ENCODE measurements at places on chromosomes 3 and 15.

DNA sequence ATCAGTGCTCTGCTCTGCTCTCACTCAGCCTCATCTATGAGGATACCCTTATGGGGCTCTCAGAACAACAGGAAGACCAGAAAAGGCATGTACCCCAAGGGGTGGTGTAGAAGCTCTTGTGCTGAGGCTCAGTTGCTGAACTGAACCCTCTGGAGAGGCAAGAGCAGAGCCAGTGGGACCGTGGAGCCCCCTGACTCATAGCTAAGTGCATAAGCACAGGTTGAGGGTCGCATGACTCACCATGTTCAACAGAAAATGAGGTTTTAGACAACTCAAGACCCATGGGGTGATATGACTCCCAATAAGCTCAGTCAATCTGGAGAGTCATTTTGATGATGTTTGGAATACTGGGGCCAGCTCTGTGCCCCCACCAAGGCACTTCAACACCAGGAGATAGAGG lies 37.3 kb downstream of the CRYGS start:
- DNase-seq: no peak

DNA sequence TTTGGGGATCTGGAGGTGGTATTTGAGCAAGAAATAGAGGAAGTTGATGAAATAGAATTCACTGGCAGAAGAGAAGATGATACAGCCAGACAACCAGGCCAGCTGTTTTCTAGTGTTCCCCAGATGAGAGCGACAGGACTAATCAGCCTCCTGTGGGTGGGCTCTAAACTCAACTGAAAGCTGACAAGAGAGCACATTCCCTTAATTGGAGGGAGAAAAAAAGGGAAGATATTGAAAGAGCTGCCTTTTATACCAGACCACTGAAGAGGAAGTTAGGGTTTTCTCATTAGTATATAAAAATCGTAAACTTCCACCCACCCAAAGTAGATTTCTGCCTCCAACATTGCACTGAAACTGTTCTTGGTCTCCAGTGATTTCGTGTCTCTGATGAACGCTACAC lies 6.5 kb upstream of the TM4SF19 start:
- no peak for DNase-seq

DNA sequence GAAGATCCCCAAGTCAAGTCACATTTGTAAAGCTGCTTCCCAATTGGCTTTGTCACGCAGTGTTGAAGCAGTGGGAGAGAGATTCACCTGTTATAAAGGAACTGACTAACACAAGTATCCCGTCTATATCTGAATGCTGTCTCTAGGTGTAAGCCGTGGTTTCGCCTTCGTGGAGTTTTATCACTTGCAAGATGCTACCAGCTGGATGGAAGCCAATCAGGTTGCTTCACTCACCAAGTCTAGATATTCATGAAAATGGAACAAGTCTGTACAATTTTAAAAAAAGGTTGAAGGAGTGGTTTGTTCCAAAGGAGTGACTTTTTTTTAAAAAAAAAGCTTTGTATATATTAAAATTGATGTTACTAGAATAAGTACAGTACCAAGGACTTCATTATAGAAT lies 11.7 kb downstream of the RBM5 start:
- DNase-seq: no peak

- peak; percentile 82 for DNase-seq
Measured at GRCh38 chr3:158434412-158435038, 136.5 kb upstream of the MLF1 start.

DNA sequence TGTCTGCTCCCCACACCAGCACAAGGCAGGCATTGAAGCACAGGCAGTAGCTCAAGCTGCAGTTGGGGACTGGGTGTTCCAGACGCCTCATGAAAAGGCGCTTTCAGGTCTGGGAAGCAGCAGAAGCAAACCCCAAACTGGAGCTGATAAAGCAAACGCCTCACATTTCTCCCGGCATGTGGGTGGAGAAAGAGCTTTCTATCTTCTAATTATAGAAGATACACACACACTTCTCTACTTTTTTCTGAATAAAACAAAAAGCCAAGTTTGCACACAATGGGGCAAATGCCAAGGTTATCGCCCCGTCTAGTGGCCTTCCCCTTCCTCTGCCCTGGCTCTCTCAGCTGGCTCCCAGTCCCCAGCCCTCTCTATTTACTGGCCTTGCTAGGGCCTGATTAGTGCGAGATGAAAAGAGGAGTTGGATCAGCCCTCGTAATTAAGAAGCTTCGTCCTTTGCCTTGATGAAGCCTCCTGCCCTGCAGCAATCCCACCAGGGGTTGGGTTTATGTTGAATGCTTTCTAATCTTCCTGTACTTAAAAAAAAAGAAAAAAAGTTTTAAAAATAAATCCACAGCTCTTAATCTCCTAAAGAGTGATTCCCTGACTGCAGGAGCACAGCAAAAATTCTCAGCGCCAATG lies 120.2 kb downstream of the MEGF11 start:
- no peak for DNase-seq

DNA sequence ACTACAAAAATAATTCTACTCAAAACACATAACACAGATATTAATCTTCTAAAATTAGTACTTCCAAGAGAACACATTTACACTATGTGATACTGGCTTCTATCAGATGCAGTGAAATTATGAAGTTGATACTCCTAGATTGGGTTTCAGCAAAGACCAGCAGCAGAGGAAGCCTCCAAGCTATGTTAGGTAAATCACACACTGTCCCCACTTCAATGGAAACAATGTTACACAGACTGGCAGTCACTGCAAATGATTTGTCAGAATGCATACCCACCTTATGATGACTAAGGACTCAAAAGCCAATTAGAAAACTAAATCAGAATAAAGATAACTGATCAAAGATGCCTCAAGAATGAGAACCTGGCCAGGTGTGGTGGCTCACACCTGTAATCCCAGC lies 90.1 kb upstream of the MYO5C start:
- no peak for DNase-seq

GRCh38 chr3:109057616-109058015 lies 60.3 kb downstream of the MORC1 start:
- DNase-seq: no peak

- DNase-seq: peak; percentile 74
Measured at GRCh38 chr15:89673165-89673512, 6.0 kb downstream of the PLIN1 start.

DNA sequence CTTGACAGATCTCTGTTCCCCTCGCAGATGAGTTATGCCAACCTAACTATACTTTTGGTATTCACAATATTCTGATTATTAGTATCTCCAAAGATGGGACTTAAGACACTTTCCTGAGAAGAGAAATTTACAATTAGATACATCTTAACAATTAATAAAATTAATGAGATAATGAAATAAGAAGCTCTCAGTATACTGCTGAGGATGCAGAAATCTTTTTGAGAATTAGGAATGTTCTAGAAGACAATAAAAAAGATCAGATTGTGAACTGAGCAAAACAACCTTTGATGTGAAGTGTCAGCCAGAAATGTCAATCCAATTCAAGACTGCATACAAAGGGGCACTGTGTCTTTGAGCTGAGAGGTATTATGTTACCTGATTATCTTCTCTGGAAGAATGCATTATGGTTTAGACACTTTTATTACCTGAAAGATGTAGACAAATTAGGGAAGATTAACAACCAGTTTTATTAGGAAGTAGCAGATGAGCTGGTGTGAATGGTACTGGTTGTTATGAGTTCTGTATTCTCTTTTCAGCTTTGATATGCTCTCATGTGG lies 262.9 kb downstream of the TIGIT start:
- DNase-seq: no peak

DNA sequence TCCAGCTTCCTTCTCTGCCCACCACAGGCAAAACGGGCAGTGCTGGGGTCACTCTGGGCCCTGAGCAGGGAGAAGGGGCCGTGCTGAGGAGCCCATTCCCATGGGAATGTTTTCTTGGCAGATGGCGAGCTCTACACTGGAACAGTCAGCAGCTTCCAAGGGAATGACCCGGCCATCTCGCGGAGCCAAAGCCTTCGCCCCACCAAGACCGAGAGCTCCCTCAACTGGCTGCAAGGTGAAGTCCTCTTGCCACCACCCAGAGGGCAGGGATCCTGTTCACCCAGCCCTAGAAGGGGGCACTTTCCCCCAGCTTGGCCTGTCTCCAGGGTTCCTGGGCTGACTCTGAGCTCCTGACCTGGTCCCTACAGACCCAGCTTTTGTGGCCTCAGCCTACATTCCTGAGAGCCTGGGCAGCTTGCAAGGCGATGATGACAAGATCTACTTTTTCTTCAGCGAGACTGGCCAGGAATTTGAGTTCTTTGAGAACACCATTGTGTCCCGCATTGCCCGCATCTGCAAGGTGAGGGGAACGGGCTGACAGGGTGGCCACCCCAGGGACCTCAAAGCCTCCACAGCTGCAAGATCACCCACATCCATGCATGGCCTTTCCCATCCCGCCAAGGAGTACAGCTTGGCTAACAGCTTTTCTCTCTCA lies 12.4 kb downstream of the CIB1 start:
- peak; percentile 88 for DNase-seq

DNA sequence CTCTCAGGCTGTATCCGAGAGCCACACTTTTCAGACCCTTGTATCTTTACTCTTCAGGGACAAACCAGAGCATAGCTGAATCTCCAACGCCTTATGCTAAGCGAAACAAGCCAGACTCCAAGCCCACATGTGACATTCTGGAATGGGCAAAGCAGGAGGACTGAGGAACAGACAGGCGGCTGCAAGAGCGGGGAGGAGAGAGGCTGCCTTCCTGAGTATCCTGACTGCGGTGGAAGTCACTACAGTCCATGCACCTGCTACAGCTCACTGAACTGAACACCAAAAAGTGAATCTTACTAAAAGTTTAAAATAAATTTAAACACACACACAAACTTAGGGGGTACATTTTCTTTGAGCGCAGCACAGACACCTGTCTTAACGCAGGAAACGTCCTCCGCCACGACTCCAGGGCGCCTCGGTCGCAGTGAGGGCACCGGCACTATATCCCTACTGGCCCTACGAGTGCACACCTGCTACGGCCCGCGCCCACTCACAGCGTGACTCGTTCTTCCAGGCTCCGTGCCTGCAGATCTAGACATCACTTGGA lies 1.4 kb downstream of the CYFIP1 start:
- no peak for DNase-seq

DNA sequence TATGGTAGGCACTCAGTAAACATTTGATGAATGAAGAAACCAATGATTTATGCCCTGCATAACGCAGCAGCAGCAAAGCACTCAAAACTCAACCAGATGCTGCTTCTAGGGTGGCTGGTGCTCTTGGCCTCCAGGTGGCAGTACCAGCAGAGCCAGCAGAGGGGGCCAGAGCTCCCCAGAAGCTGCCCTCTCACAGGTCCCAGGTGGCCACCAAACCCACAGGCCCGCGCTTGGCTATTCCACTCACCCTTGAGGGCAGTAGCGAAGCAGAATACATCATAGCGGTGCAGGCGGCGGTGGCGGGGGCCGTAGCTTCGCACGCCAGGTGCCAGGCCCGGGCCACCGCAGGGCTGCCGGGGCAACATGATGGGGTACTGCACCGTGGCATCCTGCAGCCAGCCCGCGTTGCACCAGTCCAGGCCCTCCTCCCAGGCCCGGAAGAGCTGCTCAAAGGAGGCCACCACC lies 16.6 kb downstream of the HAPLN3 start:
- DNase-seq: peak; percentile 76

- no peak for DNase-seq
Measured at GRCh38 chr3:61669203-61669602, 107.8 kb downstream of the PTPRG start.

DNA sequence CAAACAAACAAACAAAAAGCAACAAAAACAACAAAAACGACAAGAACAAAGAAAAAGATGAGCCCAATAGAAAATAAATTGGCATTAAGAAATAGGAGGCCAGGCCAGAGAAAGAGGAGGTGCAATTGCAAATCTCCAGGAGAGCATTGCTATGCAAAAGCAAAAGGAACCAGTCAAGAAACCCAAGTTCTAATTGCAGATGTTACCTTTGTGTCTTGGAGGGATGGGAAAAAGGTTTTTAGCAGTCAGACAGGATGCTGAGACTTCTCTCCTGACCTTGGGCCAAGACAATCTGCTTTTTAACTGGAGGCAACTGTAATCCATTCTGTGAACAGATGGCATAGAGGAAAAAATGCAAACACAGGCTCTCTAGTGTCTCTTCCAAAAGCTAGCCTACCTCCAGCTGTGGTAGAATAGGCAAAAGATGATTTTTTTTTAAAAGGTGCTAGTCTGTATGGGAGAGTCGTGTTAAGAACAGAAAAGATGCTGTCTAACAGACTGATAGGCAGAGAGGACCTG lies 56.4 kb downstream of the LSAMP start:
- no peak for DNase-seq

DNA sequence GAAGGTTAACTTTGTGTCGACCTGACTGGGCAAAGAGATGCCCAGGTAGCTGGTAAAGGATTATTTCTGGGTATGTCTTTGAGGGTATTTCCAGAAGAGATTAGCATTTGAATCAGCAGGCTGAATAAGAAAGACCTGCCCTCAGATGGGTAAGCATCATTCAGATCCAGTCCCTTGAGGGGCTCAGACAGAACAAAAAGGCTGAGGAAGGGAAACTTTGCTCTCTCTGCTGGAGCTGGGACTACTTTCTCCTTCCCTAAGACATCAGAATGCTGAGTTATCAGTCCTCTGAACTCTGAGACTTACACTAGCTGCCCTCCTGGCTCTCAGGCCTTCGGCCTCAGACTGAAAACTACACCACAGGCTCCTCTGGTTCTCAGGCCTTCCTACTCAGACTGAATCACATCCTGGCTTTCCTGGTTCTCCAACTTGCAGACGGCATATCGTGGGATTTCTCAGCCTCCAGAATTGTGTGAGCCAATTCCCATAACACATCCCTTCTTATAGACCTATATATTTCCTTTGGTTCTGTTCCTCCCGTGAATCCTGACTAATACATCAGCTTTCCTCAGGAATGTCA lies 982.9 kb downstream of the TUSC7 start:
- DNase-seq: no peak

- DNase-seq: no peak
Measured at GRCh38 chr3:72444656-72445223, 403.5 kb downstream of the SHQ1 start.

DNA sequence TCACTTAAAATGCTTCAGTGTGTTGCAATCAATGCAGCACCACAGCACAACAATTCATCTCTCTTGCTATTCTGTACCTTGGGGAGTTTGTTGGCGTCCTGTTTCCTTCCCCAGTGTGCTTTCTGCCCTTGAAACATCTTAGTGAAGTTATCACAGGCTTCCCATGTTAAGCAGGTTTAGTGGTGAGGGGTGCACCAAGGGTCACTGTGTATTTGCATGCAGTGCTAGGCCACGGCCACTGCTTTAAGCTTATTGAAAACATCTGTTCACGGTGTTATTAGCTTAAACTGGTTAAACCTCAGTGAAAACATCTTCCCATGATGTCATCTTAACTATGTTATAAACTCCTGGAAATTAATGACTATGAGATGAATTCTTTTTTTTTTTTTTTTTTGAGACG lies 217.3 kb upstream of the GOLIM4 start:
- DNase-seq: no peak

DNA sequence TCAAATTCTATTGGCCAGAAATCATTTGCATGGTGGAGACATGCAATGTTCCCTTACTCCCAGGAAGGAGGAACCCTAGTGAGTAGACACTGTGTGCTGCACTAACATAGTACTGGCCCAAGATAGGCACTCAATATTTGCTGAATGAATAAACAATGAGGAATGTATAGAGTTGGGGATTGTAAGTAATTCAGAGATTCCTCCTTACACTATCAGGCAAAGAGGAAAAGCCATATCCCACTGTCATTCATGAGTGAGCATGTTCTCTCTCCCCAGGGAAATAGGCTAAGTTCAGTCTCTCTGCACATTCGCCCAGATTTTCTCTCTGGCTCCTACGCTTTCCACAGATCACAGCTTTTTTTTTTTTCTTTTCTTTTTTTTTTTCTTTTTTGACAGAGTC lies 154.9 kb upstream of the WNT5A start:
- no peak for DNase-seq
